T-cell (primary cell): ENCODE measurements at places on chromosomes 6 and 20.

- DNase-seq, result peak; percentile 75
- H3K4me1 ChIP-seq, result peaks cover 53% of the 10 kb centered on the region
- H3K36me3 ChIP-seq, result peaks cover 3% of the 10 kb centered on the region
- H3K27me3 ChIP-seq, result no peaks in the 10 kb centered on the region
- H3K27ac ChIP-seq, result peak overlapping the region; percentile 88
These were observed 713 bp upstream of the ELMO2 start for GRCh38 chr20:46406986-46407670.

DNA sequence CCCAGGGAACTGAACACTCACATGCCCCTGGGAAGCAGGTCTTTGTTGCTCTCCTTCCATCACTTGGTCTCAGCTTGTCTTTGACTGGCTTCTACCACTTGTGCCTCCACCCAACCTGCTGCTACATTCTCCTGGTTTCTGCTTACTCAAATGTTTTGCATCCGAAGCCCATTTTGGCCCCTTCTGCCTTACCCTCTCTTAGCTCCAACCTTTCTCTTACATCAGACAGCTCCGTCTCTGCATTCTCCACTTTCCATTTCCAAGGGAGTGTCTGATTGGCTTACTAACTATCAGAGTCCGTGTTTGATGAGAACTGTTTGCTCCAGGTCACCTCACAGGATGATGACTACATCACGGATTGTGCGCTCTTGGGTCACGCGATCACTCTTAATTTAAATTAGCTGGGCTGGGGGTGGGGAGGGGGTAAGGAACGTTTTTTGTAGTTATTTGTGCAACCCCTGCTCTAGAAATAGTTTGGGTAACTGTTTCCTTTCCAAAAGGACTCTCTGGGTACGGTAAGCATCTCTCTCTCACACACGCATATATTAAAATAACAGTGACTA is 844 bp upstream of the ABRACL start:
- peak overlapping the region; percentile 76 for H3K27ac ChIP-seq
- peak overlapping the region; percentile 99 for H3K4me3 ChIP-seq
- H3K27me3 ChIP-seq, result no peaks in the 10 kb centered on the region
- H3K4me1 ChIP-seq, result peaks cover 20% of the 10 kb centered on the region
- no peak for DNase-seq

- DNase-seq, result no peak
- no peak overlapping the region for H3K4me3 ChIP-seq
- H3K4me1 ChIP-seq, result peaks cover 32% of the 10 kb centered on the region
- no peaks in the 10 kb centered on the region for H3K27me3 ChIP-seq
- H3K27ac ChIP-seq, result no peak overlapping the region
These were observed 38.1 kb upstream of the HBS1L start for GRCh38 chr6:135092724-135093123.

GRCh38 chr20:5614506-5614905 is 135.7 kb upstream of the SHLD1 start:
- no peak overlapping the region for H3K27ac ChIP-seq
- no peak for DNase-seq
- peaks cover 2% of the 10 kb centered on the region for H3K4me1 ChIP-seq
- H3K36me3 ChIP-seq, result no peaks in the 10 kb centered on the region
- H3K27me3 ChIP-seq, result no peaks in the 10 kb centered on the region
- H3K4me3 ChIP-seq, result no peak overlapping the region

GRCh38 chr6:159919011-159919511 is 28.3 kb downstream of the MAS1 start:
- no peak for DNase-seq
- peaks cover 11% of the 10 kb centered on the region for H3K27me3 ChIP-seq
- H3K4me3 ChIP-seq, result no peak overlapping the region

DNA sequence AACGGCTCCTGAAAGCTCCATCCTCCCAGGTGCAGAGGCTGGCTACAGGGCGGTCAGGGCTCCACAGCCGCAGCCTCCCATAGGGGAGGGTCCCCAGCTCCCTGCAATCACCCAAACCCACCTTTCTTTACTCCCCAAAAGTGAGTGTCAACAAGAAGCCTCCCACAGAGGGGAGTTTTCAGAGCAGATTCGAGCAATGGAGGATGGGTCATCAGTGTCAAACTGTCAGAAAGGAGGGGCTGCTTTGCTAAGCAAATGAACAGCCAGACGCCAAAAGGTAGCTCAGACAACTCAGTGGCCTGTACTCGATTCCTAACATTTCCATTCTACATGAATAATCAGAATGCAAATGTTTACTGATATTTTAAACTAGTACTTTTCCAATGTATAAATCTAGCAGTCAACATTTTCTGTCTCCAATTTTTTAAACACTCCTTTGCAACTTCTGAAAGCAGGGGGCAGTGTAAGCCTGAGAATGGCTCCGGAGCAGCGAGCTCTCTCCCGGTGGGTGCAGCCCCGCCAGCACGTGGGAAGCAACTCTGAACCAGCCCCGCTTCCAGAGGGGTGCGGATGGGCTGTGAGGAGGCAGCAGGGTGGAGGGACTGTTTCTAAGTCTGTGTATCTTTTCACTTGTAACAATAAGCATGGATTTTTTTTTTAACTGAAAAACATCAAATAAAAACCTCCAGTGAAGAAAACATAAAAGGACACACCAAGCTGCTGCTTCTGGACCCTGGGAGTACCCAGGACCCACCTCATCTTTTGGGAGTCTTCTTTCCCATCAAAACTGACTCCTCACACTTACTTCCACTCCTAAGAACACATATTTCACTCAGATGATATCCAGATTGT is 54.9 kb downstream of the TAF4 start:
- no peaks in the 10 kb centered on the region for H3K27me3 ChIP-seq
- peak; percentile 32 for DNase-seq
- peaks cover 19% of the 10 kb centered on the region for H3K4me1 ChIP-seq
- peaks cover 30% of the 10 kb centered on the region for H3K36me3 ChIP-seq

DNA sequence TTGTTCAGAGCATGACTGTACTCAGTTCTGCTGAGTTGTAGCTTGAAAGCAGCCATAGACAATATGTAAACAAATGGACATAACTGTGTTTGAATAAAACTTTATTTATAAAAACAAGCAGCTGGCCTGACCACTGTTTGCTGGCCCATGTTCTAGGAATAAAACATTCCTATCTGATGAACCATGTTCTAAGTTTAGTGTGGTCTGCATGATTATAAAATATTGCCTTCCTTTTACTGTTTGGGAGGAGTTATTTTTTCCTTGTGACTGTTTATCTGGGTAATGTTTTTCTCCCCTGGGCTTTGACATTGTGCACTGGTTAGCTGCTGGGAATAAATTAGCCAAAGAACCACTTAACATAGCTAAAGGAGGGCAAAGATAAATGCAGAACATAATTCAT is 55.1 kb downstream of the CDS2 start:
- H3K36me3 ChIP-seq, result peaks cover 80% of the 10 kb centered on the region
- DNase-seq, result no peak
- H3K27me3 ChIP-seq, result no peaks in the 10 kb centered on the region
- H3K4me3 ChIP-seq, result no peak overlapping the region
- H3K27ac ChIP-seq, result no peak overlapping the region
- no peaks in the 10 kb centered on the region for H3K4me1 ChIP-seq

- H3K27ac ChIP-seq, result no peak overlapping the region
- H3K36me3 ChIP-seq, result no peaks in the 10 kb centered on the region
- no peaks in the 10 kb centered on the region for H3K27me3 ChIP-seq
- no peak overlapping the region for H3K4me3 ChIP-seq
- DNase-seq, result no peak
- no peaks in the 10 kb centered on the region for H3K4me1 ChIP-seq
These were observed 140.5 kb upstream of the TNFAIP3 start for GRCh38 chr6:137726582-137726981.

DNA sequence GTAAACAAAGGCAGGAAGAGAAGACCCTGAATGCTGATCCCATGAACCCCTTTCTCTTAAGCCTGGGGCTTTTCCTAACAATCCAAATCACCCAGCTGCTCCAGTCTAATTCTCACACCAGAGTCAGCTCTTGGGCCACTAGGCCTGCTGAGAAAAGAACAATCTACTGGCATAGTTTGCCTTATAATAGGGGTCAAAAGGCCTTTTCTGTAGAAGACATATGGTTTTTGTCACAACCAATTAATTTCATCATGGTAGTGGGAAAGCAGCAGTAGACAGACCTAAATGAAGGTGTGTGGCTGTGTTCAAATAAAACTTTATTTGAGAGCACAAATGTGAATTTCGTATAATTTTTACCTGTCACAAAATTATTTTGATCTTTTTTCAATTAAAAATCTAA is 994.7 kb upstream of the EPHA7 start:
- no peaks in the 10 kb centered on the region for H3K36me3 ChIP-seq
- H3K4me1 ChIP-seq, result no peaks in the 10 kb centered on the region
- no peak overlapping the region for H3K27ac ChIP-seq
- H3K27me3 ChIP-seq, result no peaks in the 10 kb centered on the region
- H3K4me3 ChIP-seq, result no peak overlapping the region
- no peak for DNase-seq

DNA sequence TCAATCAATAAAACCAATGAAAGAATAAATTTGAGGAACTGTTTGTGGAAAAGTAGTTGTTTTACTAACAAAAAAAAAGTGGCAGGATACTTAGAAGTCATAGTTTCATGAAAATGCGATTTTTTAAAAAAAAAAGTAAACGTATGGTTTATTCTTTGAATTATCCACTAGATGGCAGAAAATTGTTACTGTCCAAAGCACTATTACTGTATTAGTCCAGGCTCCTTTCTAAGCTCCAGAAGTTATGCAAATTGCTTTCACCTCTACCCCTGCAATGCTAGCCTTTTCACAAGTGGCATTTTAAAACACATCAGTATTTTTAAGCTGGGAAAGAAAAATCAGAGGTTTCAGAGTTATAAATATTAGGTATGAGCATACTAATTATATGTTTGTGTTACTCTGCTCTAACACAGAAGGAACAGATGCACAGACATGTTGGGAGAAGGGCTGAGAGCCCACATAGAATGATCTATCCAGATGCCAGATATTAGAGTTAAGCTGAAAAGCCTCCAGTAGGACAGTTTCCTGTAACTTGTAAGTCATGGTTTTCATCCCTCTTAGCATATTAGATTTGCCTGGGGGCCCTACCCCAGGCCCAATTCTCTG is 63.9 kb downstream of the FHL5 start:
- no peaks in the 10 kb centered on the region for H3K4me1 ChIP-seq
- no peaks in the 10 kb centered on the region for H3K36me3 ChIP-seq
- H3K27ac ChIP-seq, result no peak overlapping the region
- no peak for DNase-seq

DNA sequence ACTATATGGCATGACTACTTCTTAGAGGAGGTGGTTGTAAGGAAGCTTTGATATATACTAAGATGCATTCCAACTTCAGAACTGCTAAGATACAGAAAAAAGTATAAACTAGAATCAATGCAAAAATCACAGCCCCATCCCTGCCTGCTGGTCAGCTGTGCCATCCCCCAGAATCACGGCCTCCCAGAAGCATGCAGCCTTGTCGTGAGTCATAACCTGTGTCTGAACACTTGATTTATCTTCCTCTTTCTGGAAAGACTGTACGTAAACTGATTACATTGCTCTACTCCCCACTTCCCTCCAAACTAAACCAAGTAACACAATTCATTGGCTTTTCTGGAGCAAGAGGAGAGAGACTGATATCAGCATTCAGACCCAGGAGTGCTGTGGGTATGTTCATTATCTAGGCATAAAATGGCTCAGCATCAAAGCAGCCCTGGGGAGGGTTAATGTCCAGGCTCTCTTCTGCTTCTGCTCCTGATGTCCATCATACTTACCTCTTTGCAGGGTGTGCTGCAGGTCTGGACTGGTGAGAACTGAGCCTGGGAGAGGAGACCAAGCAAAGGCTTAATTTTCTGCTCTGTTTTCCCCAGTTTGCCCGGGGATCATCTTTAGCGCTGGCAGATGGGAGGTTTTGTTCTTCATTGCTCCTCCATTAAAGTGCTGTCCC is 18.4 kb downstream of the SCP2D1 start:
- no peaks in the 10 kb centered on the region for H3K4me1 ChIP-seq
- no peaks in the 10 kb centered on the region for H3K36me3 ChIP-seq
- H3K4me3 ChIP-seq, result no peak overlapping the region
- DNase-seq, result no peak

DNA sequence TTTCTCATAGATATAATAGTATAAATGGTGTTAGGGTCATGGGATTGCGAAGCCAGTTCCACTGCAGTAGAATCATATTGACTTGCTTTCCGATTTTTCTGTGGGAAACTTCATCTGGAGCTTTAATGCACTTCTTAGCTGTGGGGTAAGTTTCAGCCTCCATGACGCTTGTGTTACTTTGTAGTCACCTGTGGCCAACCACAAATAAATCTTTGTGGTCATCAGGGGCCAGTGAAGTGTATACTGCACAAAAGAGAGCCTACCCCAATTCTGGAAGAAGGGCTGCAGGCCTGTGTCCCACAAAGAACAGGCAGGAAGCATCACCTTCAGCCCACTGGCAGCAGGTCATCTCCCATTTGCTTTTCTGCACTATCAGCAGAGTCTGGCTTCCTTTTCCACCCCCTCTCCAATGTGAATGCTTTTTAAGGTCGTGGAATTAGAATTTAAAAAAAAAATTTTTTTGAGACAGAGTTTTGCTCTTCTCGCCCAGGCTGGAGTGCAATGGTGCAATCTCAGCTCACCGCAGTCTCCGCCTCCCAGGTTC is 32.0 kb downstream of the MTHFD1L start:
- H3K4me3 ChIP-seq, result no peak overlapping the region
- no peaks in the 10 kb centered on the region for H3K27me3 ChIP-seq
- peaks cover 15% of the 10 kb centered on the region for H3K4me1 ChIP-seq
- no peak overlapping the region for H3K27ac ChIP-seq
- no peak for DNase-seq
- H3K36me3 ChIP-seq, result peaks cover 6% of the 10 kb centered on the region

GRCh38 chr20:62045529-62046285 is 20.0 kb downstream of the TAF4 start:
- H3K4me3 ChIP-seq, result no peak overlapping the region
- H3K27me3 ChIP-seq, result no peaks in the 10 kb centered on the region
- no peak for DNase-seq
- peaks cover 4% of the 10 kb centered on the region for H3K36me3 ChIP-seq
- no peaks in the 10 kb centered on the region for H3K4me1 ChIP-seq
- H3K27ac ChIP-seq, result no peak overlapping the region

DNA sequence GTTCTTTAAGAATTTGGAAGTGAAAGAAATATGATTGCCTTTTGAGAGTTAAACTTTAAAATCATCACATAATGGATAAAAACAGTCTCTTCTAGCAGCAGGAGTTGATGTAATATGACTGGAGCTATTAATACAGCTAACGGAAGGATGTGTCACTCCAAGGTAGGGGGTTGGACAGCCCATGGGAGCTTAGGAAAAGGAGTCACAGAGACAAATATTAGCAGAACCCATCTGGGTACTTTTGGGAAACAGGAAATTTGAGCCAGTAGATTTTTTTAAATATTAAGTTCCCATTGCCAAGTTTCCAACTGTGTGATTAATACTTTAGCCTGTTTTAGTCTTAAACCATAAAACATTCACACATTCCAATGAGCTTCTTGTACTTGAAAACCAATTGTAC is 164.7 kb upstream of the RIMS1 start:
- H3K4me3 ChIP-seq, result no peak overlapping the region
- H3K4me1 ChIP-seq, result no peaks in the 10 kb centered on the region
- H3K27me3 ChIP-seq, result no peaks in the 10 kb centered on the region

GRCh38 chr20:25022680-25023079 is 30.1 kb upstream of the APMAP start:
- H3K36me3 ChIP-seq, result peaks cover 77% of the 10 kb centered on the region
- no peak overlapping the region for H3K4me3 ChIP-seq
- DNase-seq, result no peak
- H3K4me1 ChIP-seq, result no peaks in the 10 kb centered on the region
- no peak overlapping the region for H3K27ac ChIP-seq
